ENCODE measurements at places on chromosomes 1 and 21.

DNA sequence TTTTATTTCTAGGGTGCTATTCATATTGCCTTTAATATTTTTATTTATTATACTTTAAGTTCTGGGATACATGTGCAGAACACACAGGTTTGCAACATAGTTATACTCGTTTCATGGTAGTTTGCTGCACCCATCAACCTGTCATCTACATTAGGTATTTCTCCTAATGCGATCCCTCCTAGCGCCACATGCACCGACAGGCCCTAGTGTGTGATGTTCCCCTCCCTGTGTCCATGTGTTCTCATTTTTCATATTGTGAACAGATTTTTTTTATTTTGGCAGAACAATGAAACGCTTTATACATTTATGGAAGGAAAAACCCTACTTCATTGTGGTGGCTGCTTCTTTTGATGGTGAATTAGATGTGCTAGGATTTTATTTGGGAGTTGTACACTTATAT is 14.4 kb upstream of the USH2A start:
- no peak for DNase-seq

- no peak for DNase-seq
Measured at GRCh38 chr1:22520871-22521270, 42.4 kb upstream of the EPHA8 start.

DNA sequence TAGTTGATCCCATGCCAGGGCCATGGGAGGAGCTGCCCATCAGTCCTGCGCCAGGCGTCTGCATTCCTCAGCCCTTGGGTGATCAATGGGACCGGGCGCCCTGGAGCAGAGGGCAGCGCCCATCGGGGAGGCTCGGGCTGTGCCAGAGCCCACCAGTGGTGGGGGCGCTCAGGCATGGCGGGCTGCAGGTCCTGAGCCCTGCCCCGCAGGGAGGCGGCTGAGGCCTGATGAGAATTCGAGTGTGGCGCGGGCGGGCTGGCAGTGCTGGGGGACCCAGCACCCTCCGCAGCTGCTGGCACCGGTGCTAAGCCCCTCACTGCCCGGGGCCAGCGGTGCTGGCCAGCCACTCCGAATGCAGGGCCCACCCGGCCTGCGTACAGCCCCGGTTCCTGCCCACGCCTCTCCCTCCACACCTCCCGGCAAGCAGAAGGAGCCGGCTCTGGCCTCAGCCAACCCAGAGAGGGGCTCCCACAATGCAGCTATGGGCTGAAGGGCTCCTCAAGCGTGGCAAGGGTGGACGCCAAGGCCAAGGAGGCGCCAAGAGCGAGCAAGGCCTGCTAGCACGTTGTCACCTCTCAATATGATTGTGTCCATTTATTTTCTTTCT is 238.1 kb upstream of the OLFM3 start:
- DNase-seq = no peak

DNA sequence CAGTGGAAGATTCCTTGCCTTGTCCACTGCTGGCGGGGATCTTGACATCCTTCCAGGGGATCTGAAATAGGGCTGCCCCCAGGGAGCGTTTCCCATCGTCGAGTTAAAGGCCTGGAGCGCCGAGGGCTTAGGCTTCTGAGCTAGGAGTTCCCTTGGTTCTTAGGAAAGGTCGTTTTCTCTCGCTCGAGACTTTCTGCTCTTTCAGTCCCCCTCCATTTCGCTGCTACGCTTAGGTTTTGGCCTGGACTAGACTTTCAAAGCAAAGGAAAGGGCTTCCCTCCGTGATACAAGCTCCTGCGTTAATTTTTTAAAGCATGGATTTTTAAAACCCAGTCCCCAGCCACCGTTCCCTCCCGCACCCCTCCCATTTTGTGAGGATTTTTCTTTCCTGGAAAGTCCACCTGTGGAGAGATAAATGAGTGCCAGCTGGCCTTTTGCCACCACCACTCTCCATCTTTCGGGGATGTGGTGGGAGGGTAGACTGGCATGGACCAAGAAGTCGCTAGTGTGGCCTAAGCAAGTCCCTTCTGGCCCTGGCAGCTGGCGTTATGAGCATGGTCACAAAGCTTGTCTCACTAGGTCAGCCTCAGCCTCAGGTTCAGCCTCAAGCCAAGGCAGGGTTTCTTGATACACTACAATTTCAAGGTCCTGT is 9.2 kb downstream of the NR5A2 start:
- no peak for DNase-seq

- no peak for DNase-seq
Measured at GRCh38 chr1:180248731-180249681, 18.9 kb downstream of the LHX4 start.

- no peak for DNase-seq
Measured at GRCh38 chr1:161197560-161198193, 1.2 kb downstream of the ADAMTS4 start.

Measured in fibroblast of the conjunctiva (primary cell).